ENCODE measurements at places on chromosomes 16 and 17.

GRCh38 chr17:80935526-80935925, 56.1 kb upstream of the CHMP6 start:
- no peak for DNase-seq

- DNase-seq: no peak
Measured at GRCh38 chr16:52631711-52632110, 84.8 kb upstream of the TOX3 start.

GRCh38 chr17:77466140-77466539, 325.4 kb downstream of the SEC14L1 start:
- DNase-seq: peak; percentile 82

DNA sequence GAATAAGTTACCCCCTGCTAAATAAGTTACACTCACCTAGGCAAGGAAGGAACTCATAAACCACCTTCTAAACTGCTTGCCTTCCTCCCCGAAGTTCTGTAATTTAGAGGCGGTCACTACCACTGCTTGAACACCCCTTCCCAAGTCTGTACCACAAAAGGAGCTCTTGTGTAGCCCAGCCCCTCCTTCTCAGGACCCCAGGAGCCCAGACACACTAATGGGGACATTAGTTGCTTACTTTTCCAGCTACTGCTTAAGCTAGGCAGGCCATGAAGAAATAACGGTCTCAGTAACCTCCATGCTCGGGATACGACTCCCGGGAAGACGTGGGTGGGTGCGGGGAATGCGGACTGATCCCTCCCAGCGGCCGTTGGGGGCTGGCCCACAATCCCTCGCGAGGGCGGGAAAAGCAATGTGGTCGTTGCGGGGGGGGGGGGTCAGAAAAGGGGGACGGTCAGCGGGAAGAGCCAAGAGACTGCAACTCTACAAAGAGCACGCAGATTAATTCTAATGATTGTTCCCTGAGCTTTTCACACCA, at the start of gene TEX14:
Gene TEX14 (minus strand): TSS at position 345 of the 538 bp plus-strand sequence. CDS start 40,044 bp downstream, outside the sequence.
- DNase-seq: no peak

- DNase-seq: peak; percentile 62
Measured at GRCh38 chr17:67994817-67995569, 1.3 kb downstream of the C17orf58 start.

DNA sequence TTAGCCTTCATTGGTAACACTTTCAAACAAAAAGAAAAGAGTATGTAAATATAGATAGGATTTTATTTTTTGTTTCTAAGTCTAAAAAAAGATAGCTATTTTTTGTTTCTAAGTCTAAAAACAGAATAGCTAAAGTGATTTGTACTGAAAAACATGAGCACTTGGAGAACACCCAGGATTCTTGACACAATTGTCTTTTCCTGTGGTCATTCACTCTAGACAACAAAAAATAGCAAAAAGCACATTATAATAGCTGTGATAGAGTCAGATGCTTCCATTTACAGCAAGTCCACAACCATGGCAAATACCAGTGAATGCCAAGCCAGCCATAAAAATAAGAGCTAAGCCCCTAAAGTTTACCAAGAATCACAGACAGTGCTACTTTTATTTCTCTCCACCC, 36.7 kb downstream of the SKAP1 start:
- DNase-seq: no peak

- DNase-seq: no peak
Measured at GRCh38 chr16:63982741-63983140, 1139.1 kb downstream of the CDH11 start.

DNA sequence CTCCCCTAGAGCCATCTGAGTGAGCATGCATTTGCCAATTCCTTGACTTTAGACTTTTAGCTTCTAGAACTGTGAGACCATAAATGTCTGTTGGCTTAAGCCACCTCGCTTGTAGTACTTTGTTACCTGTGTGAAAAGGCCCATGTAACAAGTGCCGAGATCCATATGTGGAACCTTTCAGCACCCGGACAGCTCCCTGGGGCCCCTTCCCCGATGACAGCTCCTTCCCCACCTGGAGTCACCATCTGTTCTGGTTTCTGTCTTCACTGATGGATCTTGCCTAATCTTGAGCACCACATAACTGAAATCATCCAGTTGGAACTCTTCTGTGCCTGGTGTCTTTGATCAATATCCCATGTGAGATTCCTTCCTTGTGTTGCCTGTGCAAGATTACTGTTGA, 78.9 kb upstream of the EEF2KMT start:
- DNase-seq: no peak
